Kidney epithelial cell (primary cell): ENCODE measurements at places on chromosomes 5 and 9. TPM values are rescaled to one million over a fixed set of nuclear protein-coding genes. Genes with fewer than 3 reads are reported as not detected.

- no peak for DNase-seq
Observed at GRCh38 chr5:122078116-122079110, at the start of gene LOX. TSS of gene LOX (minus strand) at chr5:122078259. CDS start at chr5:122077985, 274 bp downstream.

GRCh38 chr9:99354104-99354503, 132.0 kb downstream of the SEC61B start:
- DNase-seq: no peak

GRCh38 chr5:93425096-93425495, 155.9 kb downstream of the NR2F1-AS1 start:
- DNase-seq: no peak

DNA sequence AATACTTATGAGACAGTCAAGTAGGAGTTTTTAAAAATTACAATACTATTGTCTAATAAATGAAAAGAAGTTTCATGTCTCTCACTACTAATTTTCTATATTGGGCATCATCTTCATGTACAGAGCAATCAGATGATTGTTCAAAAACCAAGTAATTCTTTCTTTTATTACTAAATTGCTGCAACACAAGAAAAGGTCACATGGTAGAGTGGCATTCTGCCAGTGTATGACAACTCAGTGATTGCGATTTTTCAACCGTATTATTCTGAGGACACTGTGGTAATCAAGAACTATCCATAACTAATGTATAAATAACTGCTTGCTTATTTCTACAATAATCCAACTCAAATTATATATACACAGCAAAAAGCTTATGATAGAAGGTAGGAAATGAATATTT, 96.7 kb upstream of the GRHPR start:
- no peak for DNase-seq

DNA sequence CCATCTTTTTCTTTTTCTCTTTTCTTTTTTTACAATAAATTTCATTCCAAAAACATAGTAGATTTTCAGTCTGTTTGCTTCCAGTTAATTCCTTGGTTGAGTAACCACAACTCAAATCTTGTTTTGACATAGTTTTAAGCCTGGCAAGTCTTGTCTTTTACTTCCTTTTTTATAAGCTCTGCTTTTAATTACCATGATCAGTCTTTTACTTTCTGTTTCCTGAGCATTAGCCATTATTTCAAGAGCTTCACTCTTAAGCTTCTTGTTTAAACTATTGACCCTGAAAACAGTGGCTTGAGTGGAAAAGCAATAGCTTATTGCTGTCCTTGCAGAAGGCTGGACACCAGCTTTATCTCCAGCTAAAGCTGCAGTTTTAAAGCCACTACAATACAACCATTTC, 1363.3 kb downstream of the MAT2B start:
- no peak for DNase-seq

DNA sequence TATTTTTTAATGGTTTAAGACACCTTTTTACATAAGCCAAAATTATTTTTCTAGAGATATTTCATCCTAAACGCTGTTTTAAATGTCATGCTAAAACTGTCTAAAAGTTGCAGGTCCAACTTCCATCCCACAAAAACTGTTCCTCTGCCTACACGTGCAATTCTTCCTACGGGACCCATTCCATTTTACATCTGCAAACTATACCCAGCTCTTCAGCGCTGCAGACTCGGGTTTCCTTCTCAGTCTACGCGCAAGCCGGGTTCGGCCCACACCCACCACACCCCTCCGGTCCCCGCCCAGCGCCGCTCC, 8.7 kb downstream of the RANBP6 start:
- DNase-seq: no peak

Gene DAB2IP
- total RNA-seq: 38.0 and 51.1 TPM in 2 replicates

Gene SLC1A3
- total RNA-seq: 0.25 and 4.3 TPM in 2 replicates

Gene PRRX2
- total RNA-seq: 0.27 TPM in 1 of 2 replicates, not detected in the other

GRCh38 chr9:125961072-125961471, 213.9 kb downstream of the PBX3 start:
- DNase-seq: no peak

Gene PCYOX1L
- total RNA-seq: 8.6 and 11.9 TPM in 2 replicates

Gene PCDHA2
- total RNA-seq: not detected in 2 replicates

Gene IRX2
- 2.8 and 5.5 TPM in 2 replicates for total RNA-seq

- no peak for DNase-seq
Observed at GRCh38 chr5:57537811-57538210, 55.2 kb upstream of the ACTBL2 start.

Gene PCDHA1
- total RNA-seq: not detected in 2 replicates

- no peak for DNase-seq
Observed at GRCh38 chr5:168451565-168451964, 34.7 kb upstream of the RARS1 start.

Gene CTNNAL1
- total RNA-seq: 20.3 and 24.7 TPM in 2 replicates

DNA sequence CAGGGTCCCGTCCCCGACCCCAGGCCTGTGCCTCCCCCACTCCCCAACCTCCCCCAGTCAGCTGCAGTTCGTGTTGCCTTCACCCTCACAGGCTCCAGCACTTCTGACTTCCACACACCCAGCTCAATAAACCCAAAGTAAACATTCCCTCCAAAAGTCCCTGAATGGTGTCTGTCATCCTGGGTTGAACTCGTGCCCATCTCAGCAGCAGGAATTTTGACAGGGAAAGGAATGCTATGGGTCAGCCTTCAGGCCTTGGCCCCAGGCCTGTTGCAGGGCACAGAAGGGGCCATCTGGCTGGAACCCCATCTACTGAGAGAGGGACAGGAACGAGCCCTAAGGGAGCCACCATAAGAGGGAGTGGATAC, 29.6 kb upstream of the CNOT6 start:
- no peak for DNase-seq

Gene IL4
- not detected in 2 replicates for total RNA-seq

- DNase-seq: no peak
Observed at GRCh38 chr5:91464886-91465646, 81.9 kb upstream of the ARRDC3 start.

- DNase-seq: no peak
Observed at GRCh38 chr9:126692759-126693427, 79.2 kb downstream of the LMX1B start.

Gene HNRNPAB
- total RNA-seq: 132 and 152 TPM in 2 replicates

DNA sequence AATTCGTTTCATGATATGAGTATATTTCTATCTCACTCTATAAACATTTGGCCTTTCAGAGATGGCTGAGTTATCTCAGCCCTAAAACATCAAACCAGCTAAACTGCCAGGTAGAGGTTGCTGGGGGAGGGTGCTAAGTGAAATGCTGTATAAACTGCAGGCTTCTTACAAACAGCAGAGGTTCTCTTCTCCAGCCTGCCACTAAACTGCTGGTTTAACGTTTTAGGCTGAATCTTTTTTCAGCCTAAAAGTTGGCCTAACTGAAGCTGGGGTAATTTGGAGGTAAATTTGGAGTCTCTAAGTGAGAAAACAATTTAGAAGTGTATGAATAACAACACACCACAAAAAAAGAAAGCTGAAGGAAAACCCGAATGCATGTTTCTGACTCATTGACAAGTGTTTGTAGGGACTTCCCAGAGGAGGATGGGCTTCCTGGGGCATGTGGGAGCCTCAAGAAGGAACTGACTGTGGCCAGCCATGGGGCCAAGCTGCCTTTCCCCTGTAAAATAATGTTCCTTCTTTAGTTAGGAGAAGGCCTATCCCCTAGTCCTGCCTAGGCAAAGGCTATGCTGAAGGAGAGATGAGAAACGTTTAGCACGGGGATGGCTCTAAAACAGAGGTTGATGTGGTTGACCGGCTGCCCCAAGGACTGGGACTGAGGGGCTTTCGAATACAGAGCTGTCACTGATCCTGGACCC, 44.3 kb downstream of the SLC28A3 start:
- no peak for DNase-seq

DNA sequence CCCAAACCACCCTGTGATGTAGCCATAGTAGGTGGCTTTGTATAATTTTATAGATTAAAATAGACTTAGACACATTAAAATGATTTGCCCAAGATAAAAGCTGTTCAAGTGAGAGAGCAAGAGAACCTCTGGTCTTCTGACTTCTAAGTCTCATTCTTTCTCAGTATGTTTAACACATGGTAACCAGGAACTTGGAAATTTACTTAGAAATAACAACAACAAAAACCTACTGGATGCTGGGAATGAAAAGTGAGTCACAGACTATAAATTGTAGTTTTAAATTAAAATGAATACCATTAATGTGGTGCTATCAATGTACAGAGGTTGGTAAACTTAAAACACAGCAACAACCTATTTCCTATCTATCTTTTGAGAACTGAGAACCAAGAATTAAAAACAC, 30.4 kb downstream of the HMGCR start:
- no peak for DNase-seq

DNA sequence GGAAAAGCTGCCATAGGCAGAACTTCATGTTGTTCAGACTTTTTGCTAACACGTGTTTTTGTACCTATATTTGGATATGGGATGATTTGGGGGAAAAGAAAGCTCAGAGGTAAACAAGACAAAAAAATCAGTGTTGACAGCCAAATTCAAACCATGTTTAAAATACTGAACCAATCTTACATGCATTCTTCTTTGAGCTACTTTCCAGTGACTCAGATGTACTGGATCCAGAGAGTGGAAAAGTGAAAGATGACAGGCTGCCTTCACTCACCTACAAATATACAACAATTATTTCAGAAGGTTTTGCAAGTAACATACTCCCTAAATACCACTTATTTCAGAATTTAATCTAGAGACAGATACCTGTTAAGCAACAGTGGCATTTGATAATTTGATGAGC, 165.7 kb downstream of the MPDZ start:
- no peak for DNase-seq

GRCh38 chr5:5209089-5209488, 69.0 kb downstream of the ADAMTS16 start:
- DNase-seq: no peak

Gene SPATA31C2
- total RNA-seq: not detected in 2 replicates

DNA sequence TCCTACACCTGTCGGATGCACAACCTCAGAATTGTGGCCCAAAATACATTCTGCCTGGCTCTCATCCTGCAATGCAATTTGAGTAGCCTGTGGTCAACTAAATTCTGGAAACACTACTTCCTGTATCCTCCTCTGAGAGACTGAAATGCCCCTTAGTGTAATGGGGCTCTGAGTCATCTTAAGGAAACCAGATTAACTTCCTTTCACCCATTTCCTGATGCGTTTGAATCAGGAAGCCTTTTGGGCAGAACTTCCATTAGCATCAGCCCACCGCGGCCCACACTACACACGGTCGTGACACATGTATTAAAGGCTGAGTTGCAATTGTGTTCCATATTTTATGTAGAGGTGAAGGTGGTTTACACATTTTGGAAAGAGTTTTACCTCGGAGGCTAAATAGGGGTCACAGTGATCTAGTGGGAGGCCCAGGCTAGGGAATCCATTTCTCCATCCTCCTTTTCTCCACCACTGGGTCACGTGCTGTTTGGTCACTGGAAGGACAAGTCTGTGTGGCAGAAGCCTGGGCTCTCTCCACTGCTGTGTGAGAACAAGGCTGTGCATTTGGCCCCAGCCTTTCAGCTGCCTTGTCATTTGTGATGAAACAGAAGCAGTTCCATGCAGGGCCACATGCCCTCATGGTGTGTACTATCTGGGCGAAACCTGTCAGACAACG, 55.9 kb downstream of the DAP start:
- DNase-seq: peak; percentile 60

Gene IFNB1
- not detected in 2 replicates for total RNA-seq

GRCh38 chr5:178439493-178440180, 150.6 kb downstream of the COL23A1 start:
- DNase-seq: no peak

Gene GFPT2
- 4.0 and 7.7 TPM in 2 replicates for total RNA-seq

Gene C5orf58
- not detected in 2 replicates for total RNA-seq

DNA sequence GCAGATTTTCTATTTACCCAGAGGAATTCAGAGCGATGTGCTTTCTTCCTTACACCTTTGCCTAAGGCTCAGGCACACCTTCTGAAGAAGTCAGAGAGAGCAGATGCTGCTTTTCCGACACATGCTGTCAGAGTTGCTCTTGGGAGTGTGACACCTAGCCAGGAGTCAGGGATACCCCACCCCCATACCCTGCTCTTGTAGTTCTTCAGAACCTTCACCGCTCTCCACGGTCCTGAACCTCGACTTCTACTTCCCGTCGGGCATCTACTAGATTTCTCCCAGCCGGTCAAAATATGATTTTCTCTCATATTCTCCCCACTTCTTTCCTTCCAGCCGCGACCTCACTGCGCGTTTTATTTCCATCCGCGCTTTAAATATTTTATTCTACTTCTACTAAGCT, 1.7 kb downstream of the GRIN3A start:
- no peak for DNase-seq

- DNase-seq: no peak
Observed at GRCh38 chr5:119276978-119277377, 78.8 kb upstream of the TNFAIP8 start.

DNA sequence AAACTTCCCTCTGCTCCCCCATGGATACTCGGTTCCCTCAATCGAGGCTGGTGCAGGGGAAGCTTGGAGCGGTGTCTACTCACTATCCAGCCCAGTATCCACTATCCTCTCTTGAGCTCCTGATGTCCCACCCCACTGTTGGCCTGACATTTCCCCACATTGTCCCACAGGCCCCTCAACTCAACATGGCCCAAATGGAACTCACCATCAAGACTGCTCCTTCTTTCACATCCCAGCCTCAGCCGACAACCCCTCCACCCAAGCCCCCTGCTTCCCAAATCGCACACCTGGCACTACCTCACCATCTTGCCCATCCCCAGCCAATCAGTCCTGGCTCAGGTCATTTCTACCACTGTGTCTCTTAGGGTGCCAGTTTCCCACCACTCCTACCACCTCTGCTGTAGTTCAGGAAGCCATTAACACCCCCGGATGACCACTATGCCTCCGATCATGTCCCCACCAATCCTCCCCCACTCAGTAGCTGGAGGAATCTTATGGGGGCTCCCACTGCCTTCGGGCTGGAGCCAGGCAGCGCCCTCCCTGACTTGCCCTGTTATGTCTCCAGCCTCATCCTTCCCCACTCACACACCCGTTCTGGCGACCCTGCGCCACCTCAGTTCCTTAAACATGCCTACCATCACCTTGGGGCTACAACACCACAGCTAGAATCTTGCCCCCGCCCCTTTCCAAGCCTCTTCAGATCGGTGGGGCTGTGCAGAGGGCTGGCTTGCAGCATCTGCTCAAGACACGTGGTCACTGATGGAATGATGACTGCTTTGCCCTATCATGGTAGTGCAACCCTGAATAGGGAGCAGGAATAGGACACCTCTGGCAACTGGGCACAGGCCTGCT, 273.6 kb downstream of the FSTL4 start:
- DNase-seq: no peak

Gene PKD2L2
- not detected in 2 replicates for total RNA-seq

- DNase-seq: no peak
Observed at GRCh38 chr5:1723957-1724821, 75.4 kb downstream of the MRPL36 start.
